ENCODE measurements at places on chromosomes 1 and 21.

- DNase-seq = no peak
Measured at GRCh38 chr1:21233490-21233889, 56.8 kb downstream of the ECE1 start.

DNA sequence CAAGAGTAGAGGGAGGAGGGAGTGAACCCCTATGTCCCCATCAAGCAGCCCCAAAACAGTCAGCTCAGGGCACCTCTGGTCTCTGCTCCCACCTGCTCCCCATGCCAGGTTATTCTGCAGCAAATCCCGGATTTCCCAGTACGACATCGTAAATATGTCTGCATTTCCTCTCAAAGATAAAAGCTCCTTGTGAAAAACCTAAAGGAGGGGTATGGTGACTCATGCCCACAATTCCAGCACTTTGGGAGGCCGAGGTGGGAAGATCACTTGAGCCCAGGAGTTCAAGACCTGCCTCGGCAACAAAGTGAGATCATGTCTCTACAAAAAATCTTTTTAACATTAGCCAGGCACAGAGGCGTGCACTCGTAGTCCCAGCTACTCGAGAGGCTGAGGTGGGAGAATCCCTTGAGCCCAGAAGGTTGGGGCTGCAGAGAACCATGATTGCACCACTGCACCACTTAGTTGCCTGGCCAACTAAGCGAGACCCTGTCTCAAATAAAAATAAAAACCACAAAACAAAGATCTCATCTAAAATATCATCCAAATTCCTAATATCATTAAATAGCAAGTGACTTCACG is 7.1 kb downstream of the ACOT7 start:
- DNase-seq = no peak

GRCh38 chr1:22018583-22019559 is 17.4 kb downstream of the CELA3A start:
- DNase-seq = no peak

DNA sequence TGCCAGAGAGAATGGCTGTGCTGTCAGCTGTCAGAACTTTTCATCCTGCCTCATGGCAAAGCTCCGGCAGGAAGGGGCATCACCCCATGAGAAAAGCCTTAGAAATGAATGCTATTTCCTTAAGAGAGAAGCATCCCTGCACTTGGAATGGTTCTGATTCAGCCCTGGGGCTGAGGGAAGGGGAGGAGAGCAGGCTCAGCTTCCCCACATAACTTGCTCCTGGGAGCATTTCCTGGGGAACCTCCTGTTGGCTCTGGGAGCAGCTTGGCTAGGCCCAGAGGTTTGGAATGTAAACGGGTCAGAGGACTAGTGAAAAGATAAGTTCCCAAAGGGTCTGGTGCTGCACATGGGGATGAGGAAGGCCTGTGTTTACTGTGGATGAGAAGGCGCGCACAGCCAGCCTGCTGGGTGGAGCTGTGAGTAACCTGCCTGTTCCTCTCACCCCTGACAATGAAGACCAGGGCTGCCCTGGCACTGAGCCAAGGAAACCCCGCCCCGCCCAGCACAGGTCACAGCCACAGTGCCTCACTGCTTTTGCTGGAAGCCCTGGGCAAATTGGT is 5.0 kb downstream of the PRELP start:
- peak; percentile 95 for DNase-seq

DNA sequence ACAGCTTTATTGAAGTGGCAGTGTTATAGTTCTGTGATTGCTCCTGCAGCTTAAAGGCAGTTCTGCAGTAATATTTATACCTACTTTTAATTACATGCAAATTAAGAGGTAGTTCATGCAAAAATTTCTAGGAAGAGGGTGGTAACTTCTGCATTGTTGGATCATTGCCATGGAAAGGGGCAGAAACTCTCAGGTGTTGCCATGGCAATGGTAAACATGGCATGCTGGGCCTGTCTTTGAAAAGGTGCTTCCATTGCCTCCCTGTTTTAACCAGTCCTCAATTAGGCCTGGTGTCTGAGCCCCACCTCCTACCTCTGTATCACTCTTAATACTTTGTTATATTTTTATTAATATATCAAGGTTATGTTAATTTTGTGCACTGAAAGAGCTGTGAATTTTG is 104.7 kb downstream of the DISC1 start:
- no peak for DNase-seq

DNA sequence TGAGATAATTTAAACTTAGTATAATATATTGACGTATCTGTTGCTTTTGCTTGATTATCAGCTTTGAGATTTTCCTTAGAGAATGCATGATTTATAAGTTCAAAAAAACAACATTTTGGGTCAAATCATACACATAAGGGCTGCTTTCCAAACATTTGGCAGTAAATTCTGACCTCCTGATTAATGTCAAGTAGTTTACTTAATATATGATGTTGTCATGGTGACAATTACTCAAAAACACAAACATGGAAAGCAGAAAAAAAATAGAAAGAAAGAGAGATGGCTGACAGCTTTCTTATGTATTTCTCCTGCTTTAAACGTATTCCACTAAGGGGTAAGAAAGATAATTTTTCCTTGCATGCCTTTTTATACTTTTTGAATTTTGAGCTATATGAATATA is 258.2 kb upstream of the C1orf105 start:
- no peak for DNase-seq

All from coronary artery (tissue), 2 donors.